ENCODE measurements at places on chromosomes 6 and 20. TPM values are rescaled to one million over a fixed set of nuclear protein-coding genes. Genes with fewer than 3 reads are reported as not detected.

The MOG gene
- not detected for polyA plus RNA-seq

The NINL gene
- polyA plus RNA-seq: 3.2 TPM

The SIRPD gene
- polyA plus RNA-seq: not detected

The ZNF341 gene
- 3.0 TPM for polyA plus RNA-seq

- DNase-seq: no peak
Measured at GRCh38 chr6:108168090-108168463, 2.3 kb downstream of the NR2E1 start.

DNA sequence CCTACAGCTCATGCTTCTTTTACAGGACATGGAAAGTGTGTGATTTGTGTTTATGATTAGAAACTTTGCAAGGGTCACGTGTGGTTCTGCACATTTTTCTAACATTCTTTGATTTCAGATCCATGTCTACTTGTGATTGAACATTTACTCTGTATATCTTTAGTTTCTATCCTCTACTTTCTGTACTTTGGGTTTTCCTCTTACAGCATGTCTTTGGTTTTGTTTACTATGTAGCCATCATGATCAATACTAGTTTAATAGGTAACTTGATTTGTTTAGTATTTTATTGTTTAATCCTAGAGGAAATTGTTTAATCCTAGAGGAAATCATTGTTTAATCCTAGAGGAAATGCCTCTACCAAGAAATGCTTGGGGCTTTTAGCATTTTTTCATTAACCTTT, 41.8 kb downstream of the XRN2 start:
- DNase-seq: no peak

- DNase-seq: no peak
Measured at GRCh38 chr20:54995011-54995410, 519.6 kb downstream of the DOK5 start.

DNA sequence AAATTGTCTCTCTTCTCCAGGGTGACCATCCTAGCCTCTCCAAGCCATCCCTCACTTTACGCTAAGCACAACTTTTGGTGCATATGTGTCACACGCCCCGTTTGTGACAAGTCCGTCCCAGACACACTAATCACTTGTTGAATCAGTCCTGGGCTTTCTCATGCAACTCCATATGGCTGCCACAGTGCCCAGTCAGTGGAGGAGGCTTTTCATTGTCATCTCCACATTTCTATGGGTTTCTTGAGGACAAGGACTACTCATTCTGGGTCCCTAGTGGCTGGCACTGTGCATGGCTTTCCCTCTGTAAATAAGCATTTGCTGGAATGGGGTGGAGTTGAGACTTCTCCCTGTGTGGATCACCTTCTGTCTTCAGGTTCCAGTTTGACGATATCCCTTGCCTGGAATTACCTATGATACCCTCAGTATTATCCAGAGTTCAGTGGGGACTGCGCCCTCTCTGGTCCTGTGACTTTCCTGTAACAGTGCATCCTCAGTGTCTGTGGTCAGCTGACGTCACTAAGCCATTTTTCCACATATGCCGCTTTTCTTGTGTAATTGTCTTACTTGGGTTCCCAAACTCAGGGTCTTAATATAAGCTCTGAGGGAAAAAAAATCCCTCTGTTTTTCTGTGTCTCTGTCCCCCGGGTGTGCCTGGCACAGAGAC, 59.8 kb upstream of the MYL9 start:
- DNase-seq: no peak

GRCh38 chr20:24868959-24869358, 80.1 kb upstream of the CST7 start:
- DNase-seq: no peak

DNA sequence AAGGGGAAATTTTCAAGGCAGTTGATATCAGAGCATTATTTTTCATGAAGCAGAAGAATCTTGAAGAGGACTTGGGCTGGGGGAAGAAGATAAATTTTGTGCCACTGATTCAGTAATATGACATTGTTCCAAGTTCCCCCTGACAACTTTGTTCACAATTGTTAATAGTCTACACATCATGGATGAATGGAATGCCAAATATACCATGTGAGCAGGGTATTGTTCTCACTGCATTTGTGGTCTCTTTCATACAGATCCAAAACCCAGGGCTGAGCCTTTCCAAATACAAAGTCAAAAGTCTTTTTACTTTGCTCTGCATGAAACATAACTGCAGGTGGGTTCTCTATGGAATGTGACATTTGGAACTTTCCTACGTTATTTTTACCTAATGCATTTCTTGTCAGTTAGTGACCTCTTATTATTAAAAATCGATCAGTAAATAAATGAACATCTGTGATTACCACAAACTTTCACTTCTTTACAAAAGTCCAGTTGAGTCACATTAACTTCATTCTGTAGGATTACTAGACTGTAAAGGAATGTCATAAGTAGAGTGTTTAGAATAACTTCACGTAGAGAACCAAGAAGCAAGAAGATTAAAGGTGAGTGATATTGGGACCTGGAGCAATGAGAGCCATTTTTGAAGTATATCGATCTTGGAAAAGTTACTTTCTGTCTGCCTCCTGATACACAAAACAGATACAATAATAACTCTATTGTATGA, 100.9 kb downstream of the RCAN2 start:
- DNase-seq: no peak

- DNase-seq: no peak
Measured at GRCh38 chr6:7323074-7323473, 10.1 kb upstream of the SSR1 start.

- DNase-seq: no peak
Measured at GRCh38 chr20:23782366-23782983, 31.7 kb upstream of the CST1 start.

DNA sequence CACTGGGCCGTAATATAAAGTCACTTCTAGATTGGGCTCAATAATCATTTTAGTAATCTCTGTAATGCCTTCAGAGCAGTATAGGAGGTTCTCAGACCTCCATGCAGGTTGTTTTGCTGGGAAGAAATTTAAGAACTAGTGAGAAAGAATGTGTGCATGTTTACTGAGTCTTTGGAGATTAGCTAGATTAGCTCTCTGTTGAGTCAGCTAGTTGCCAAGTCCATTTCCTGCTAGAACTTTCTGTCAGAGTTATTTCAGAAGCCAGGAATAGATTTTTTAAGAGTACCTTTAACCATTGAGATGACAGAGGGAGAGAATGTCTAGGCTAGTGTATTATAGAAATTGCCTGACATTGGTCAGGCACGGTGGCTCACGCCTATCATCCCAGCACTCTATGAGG, 33.3 kb downstream of the ORC3 start:
- DNase-seq: no peak

DNA sequence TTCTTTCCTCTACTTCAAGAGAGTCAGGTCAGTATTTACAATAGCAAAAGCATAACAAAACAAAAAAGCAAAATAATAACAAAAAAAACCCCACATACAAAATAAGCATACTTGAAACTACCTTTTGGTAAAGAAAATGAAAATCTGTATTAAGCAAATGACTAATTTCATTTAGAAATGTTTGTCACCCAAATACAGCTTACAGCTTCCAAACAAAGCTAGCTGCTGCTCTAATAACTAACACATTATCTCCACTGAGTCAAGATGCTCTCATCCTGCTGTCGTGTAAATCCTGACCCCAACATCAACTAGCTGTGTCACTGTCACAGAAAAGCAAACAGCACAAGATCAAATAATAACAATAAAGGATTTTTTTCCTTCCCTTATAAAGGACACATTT, 21.7 kb downstream of the MAP7 start:
- DNase-seq: no peak

GRCh38 chr6:126574301-126574700, 234.4 kb downstream of the CENPW start:
- DNase-seq: no peak

DNA sequence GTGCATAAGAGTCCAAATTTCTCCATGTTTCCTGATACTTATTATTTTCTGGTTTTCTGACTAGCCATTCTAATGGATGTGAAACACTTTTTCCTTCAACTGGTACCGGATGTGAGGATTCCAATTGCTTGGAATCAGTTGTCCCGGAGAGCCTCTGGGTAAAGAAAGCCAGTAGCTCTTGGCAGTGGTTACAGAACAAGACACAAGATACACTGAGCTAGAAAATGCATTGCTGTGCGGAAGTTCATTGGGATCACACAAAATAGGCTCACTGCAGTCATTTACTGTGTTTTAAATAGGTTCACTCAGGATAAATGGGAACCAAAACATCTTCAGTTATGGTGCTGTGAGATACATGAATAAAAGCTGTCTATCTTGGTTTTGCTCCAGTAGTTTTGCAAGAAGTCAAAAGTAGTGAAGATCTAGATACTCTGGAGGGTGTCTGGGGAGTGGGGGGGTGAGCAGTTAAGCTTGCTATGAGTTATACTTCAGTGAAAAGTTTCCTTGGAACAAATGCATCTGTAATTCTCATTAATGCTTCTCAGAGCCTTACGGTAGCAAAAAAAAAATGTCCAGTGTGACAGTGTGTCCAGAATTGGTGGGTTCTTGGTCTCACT, 54.4 kb upstream of the RNF182 start:
- no peak for DNase-seq

DNA sequence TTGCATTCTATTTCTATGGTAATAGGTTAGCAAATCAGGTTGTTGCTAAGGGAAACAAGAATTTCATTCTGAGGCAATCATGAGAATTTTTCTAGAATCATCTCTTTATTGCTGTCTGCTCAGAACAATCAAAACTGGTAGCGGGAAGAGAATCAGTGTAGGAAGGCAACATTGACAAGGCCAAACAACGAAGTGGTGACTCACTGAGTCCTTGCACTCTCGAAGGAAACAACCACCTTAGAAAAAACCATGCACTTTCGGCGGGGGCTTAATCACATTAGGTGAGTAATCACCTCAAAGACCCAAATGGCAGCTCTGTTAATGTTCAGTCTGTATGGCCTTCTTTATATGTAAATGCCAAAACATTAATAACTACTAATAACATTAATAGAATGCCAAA, 78.8 kb upstream of the MAP7 start:
- no peak for DNase-seq

- no peak for DNase-seq
Measured at GRCh38 chr6:65117817-65118409, 589.1 kb downstream of the EYS start.

DNA sequence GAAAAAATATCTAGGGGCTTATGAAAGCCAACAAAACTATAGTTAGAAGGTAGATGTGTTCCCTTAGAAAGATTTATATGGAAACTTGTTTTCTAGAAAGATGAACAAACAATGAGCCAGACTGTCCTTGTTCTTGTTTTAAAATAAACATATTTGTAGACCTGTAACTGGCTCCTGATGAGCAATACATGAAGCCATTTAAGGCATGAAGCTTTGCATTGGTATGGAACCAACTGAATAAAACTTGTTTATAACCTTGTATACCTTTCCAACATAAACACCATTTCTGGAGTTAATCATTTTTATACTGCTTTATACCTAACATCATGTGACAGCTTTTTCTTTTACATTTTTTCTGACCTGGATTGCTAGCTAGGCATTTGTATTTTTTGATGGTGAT, 247.8 kb downstream of the PRL start:
- DNase-seq: no peak

GRCh38 chr6:683742-684440, 9.0 kb downstream of the EXOC2 start:
- no peak for DNase-seq

- peak; percentile 18 for DNase-seq
Measured at GRCh38 chr6:38176797-38177751, 357.5 kb downstream of the ZFAND3 start.

- DNase-seq: no peak
Measured at GRCh38 chr6:111737065-111737521, 131.4 kb upstream of the TRAF3IP2 start.
